ENCODE measurements at places on chromosomes 4 and X. TPM values are rescaled to one million over a fixed set of nuclear protein-coding genes. Genes with fewer than 3 reads are reported as not detected.

DNA sequence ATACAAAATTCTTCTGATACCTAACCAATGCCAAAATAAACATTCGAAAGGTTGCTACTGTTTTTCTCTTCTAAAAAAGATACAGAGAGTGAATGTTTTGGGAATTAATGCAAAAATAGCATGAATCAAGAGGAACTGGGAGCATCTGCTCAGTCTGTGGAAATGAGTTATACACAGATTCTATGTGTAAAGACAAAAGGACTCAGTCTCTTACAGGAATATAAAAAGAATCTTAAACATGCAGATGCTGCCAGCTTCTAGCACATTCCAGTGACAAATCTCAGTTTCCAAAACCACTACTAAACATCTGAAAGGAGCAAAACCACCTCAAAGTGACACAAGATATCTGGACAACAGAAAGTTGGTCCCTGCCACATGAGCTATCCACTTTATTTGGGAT is 55.0 kb downstream of the PAPSS1 start:
- no peaks in the 10 kb centered on the region for H3K36me3 ChIP-seq
- H3K4me1 ChIP-seq, result no peaks in the 10 kb centered on the region
- no peaks in the 10 kb centered on the region for H3K27me3 ChIP-seq
- H3K27ac ChIP-seq, result no peak overlapping the region

- peaks cover 8% of the 10 kb centered on the region for H3K36me3 ChIP-seq
- DNase-seq, result no peak
- H3K4me1 ChIP-seq, result no peaks in the 10 kb centered on the region
- no peak overlapping the region for H3K4me3 ChIP-seq
These were observed 104.6 kb downstream of the REELD1 start for GRCh38 chr4:146318894-146319293.

DNA sequence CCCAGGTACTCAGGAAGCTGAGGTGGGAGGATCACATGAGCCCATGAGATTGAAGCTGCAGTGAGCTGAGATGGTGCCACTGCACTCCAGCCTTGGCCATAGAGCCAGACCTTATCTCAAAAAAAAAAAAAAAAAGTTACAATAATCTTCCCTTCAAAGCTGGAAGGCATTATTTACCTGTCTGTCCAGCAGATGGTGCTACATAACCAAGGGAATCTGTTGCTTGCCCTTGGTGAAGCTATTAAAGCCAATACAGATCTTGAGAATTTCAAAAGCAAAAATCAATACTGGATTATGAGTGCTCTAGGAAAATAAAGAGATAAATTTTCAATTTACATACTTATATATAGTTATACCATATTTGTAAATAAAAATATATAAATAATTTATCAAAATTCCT is 25.9 kb downstream of the PKD2 start:
- no peaks in the 10 kb centered on the region for H3K27me3 ChIP-seq
- H3K4me3 ChIP-seq, result no peak overlapping the region
- H3K36me3 ChIP-seq, result peaks cover 15% of the 10 kb centered on the region
- no peak overlapping the region for H3K27ac ChIP-seq
- H3K4me1 ChIP-seq, result no peaks in the 10 kb centered on the region
- peak; percentile 70 for DNase-seq

CC2D2A gene
- not detected for total RNA-seq

ZNF157 gene
- total RNA-seq, result 0.42 TPM

- peak overlapping the region; percentile 62 for H3K27ac ChIP-seq
- DNase-seq, result no peak
- peaks cover 11% of the 10 kb centered on the region for H3K36me3 ChIP-seq
- H3K27me3 ChIP-seq, result no peaks in the 10 kb centered on the region
- no peak overlapping the region for H3K4me3 ChIP-seq
These were observed 3.6 kb upstream of the TSPAN5 start for GRCh38 chr4:98662055-98662453.

GRCh38 chrX:155334486-155335336 is at the start of gene CLIC2:
TSS of gene CLIC2 (minus strand) at chrX:155334614. CDS start at chrX:155334427, 187 bp downstream.
- H3K4me1 ChIP-seq, result peaks cover 3% of the 10 kb centered on the region
- no peaks in the 10 kb centered on the region for H3K36me3 ChIP-seq
- H3K27me3 ChIP-seq, result no peaks in the 10 kb centered on the region
- H3K4me3 ChIP-seq, result no peak within 1 kb of the TSS

SPANXD gene
- total RNA-seq, result not detected

- H3K27ac ChIP-seq, result no peak overlapping the region
- H3K4me3 ChIP-seq, result no peak overlapping the region
- no peaks in the 10 kb centered on the region for H3K27me3 ChIP-seq
- no peak for DNase-seq
- no peaks in the 10 kb centered on the region for H3K36me3 ChIP-seq
These were observed 5.7 kb upstream of the IL1RAPL1 start for GRCh38 chrX:28581522-28581921.

DNA sequence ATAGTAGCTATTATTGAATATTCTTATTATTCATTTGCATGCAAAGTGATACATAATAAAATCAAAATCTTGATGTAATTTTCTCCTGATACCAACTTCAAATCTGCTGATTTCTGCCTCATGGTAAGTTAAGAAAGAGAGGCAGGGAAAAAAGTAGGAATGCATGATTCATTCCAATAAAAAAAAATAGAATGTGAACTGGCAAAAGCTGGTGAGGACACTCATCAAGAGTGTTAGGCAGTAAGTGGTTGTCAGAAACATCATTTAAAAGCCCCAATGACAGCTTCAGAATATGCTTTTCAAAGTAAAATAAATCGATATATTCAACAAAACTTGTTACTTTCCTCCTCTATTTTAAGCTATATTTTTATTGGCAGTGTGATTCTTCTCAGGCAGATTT is 979.1 kb downstream of the TECRL start:
- no peaks in the 10 kb centered on the region for H3K27me3 ChIP-seq
- H3K27ac ChIP-seq, result no peak overlapping the region
- no peaks in the 10 kb centered on the region for H3K4me1 ChIP-seq
- no peak for DNase-seq
- H3K4me3 ChIP-seq, result no peak overlapping the region

DNA sequence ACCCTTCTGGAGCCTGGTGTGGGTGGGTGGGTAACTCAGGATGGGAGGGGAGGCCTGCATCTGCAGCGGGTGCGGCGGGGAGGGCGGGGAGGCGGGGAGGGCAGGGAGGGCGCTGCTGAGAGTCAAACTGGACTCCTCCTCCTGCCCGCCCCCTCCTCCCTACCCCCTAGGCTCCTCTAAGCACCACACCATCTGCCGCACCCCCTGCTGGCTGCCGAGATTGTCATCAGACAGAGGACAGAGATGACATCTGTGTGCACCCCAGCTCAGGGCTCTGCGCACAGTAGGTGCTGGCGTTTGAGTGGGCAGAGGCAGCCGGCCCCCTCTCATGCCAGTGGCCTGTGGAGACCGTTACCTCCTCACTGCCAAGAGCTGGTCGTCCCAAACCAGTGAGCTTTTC is 10.6 kb upstream of the HMX1 start:
- DNase-seq, result no peak
- no peak overlapping the region for H3K27ac ChIP-seq
- peaks cover 7% of the 10 kb centered on the region for H3K27me3 ChIP-seq
- H3K4me1 ChIP-seq, result no peaks in the 10 kb centered on the region

DIAPH2 gene
- 15.4 TPM for total RNA-seq

- no peak overlapping the region for H3K4me3 ChIP-seq
- H3K27me3 ChIP-seq, result no peaks in the 10 kb centered on the region
- H3K36me3 ChIP-seq, result no peaks in the 10 kb centered on the region
- no peak for DNase-seq
- no peaks in the 10 kb centered on the region for H3K4me1 ChIP-seq
- H3K27ac ChIP-seq, result no peak overlapping the region
These were observed 329.5 kb upstream of the ZFP42 start for GRCh38 chr4:187666034-187666433.

OTOP1 gene
- not detected for total RNA-seq

GRCh38 chrX:5306654-5307121 is 922.0 kb downstream of the NLGN4X start:
- H3K27ac ChIP-seq, result no peak overlapping the region
- H3K4me1 ChIP-seq, result no peaks in the 10 kb centered on the region
- H3K4me3 ChIP-seq, result no peak overlapping the region

- H3K4me3 ChIP-seq, result no peak overlapping the region
- no peak for DNase-seq
- H3K27ac ChIP-seq, result no peak overlapping the region
- peaks cover 5% of the 10 kb centered on the region for H3K27me3 ChIP-seq
These were observed 68.2 kb upstream of the MAML3 start for GRCh38 chr4:140222171-140222570.

MAGEA1 gene
- total RNA-seq, result not detected

GRCh38 chrX:29231800-29232199 is 644.6 kb downstream of the IL1RAPL1 start:
- no peak for DNase-seq
- H3K27ac ChIP-seq, result no peak overlapping the region
- H3K4me3 ChIP-seq, result no peak overlapping the region
- no peaks in the 10 kb centered on the region for H3K27me3 ChIP-seq
- no peaks in the 10 kb centered on the region for H3K4me1 ChIP-seq
- H3K36me3 ChIP-seq, result no peaks in the 10 kb centered on the region

DNA sequence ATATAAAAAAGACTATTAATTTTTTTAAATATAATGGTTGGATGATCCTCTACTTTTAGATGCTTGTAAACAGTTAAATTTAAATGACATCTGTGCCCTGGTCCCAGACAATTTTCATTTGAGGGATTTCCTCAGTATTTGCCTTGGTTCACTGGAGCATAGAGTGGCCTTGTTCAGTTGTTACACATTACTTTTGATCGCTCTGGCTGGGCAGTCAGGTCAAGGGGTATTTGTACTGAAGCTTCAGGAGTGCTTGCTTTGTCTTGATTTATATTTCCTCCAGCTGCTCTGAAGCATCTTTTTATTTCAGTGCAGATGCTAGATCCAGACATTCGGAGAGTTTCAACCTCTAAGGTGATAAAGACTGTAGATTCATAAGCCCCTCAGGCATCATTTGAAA is 50.0 kb downstream of the COMMD8 start:
- DNase-seq, result no peak
- H3K4me1 ChIP-seq, result no peaks in the 10 kb centered on the region
- H3K4me3 ChIP-seq, result no peak overlapping the region
- no peak overlapping the region for H3K27ac ChIP-seq
- no peaks in the 10 kb centered on the region for H3K36me3 ChIP-seq
- peaks cover 7% of the 10 kb centered on the region for H3K27me3 ChIP-seq

GRCh38 chrX:150607201-150607600 is 38.8 kb downstream of the MTM1 start:
- H3K4me1 ChIP-seq, result peaks cover under 1% of the 10 kb centered on the region
- peak overlapping the region; percentile 58 for H3K27ac ChIP-seq
- no peak for DNase-seq
- H3K27me3 ChIP-seq, result no peaks in the 10 kb centered on the region
- no peak overlapping the region for H3K4me3 ChIP-seq

ERVMER34-1 gene
- total RNA-seq, result not detected

GRCh38 chrX:13087322-13088155 is 43.1 kb upstream of the FAM9C start:
- H3K27me3 ChIP-seq, result no peaks in the 10 kb centered on the region
- H3K36me3 ChIP-seq, result peaks cover 7% of the 10 kb centered on the region
- peak overlapping the region; percentile 98 for H3K27ac ChIP-seq
- DNase-seq, result peak; percentile 79
- H3K4me3 ChIP-seq, result peak overlapping the region; percentile 78

DNA sequence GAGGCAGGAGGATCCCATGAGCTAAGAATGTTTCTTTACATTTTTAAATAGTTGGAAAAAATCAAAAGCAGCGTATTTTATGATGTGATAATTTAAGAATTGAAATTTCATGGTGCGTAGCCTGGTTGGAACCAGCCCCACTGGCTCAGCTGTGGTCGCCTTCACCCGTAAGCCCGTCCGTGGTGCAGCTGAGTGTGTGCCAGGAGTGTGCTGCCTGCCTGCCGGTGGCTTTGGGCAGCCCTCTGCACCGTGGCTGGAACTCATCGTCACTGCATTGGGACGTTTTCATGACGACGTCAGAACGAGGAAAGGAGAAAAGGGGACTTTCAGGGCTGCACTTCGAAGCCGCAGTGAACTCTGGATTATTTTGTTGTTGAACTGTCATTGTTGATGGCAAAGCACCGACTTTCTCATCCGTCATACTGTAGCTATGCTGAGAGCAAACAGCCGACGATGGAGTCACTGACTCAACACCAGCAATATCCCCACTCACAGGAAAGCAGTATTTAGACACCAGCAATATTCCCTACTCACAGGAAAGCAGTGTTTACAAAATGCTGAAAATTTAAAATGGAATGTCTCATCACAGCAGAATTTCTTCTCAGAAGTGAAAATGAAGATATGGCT is 35.1 kb downstream of the PCGF3 start:
- no peak for DNase-seq
- no peak overlapping the region for H3K27ac ChIP-seq
- no peaks in the 10 kb centered on the region for H3K27me3 ChIP-seq
- H3K36me3 ChIP-seq, result peaks cover 16% of the 10 kb centered on the region

- no peak overlapping the region for H3K27ac ChIP-seq
- no peaks in the 10 kb centered on the region for H3K27me3 ChIP-seq
- no peak overlapping the region for H3K4me3 ChIP-seq
- no peak for DNase-seq
These were observed 54.5 kb downstream of the CD99L2 start for GRCh38 chrX:150844016-150844415.

GRCh38 chr4:36712013-36712412 is 430.6 kb downstream of the DTHD1 start:
- no peak overlapping the region for H3K27ac ChIP-seq
- no peaks in the 10 kb centered on the region for H3K27me3 ChIP-seq
- no peaks in the 10 kb centered on the region for H3K4me1 ChIP-seq
- DNase-seq, result no peak
- H3K4me3 ChIP-seq, result no peak overlapping the region

DNA sequence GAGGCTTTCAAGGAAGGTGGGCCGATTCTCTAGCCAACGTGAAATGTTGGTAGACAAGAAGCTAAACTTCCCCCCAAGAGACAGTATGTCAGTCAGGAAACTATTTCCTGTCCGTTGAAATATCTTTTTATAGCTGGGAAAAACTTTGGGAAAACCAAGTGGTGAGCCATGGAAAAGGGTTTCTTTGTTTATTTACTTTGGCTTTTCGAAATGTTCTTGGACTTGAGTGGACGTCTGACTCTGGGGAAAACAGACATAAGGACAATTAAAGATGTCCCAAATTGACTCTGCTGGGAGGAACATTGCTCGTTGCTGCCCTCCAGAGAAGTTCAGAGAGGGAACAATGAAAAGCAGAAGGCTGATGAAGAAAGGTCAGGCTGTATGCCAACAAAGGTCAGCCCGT is 295.4 kb downstream of the RAPGEF2 start:
- no peaks in the 10 kb centered on the region for H3K36me3 ChIP-seq
- peaks cover 6% of the 10 kb centered on the region for H3K27me3 ChIP-seq
- no peaks in the 10 kb centered on the region for H3K4me1 ChIP-seq
- H3K4me3 ChIP-seq, result no peak overlapping the region

All from activated CD4-positive, alpha-beta T cell treated with anti-CD3 and anti-CD28 coated beads, Interleukin-2, amount 10 ng/mL, durations not matched to agents 7 days and 5 days (primary cell).